Ecto neural progenitor cell (in vitro differentiated cells): ENCODE measurements at places on chromosomes 6 and 20.

DNA sequence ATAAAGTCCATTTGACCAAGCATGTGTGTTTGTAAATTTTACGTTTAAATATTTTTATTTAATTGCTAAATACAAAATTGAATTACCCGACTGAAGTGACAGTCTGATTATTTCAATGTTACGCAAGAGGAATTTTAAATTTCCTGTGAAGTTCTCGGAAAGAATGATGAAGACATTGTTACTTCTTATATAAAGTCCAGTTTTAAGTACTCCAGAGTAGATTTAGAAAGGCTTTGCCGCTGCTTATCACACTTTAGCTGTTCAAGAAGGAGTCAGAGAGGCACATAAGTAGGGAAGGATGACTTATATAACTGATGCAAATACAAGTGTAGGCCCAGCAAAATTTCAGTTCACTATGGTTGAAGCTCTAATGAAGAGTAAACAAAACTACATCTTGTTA lies 265.1 kb upstream of the CITED2 start:
- DNase-seq: no peak

- peak; percentile 69 for DNase-seq
Measured at GRCh38 chr20:36126836-36127527, 27.6 kb upstream of the EPB41L1 start.

DNA sequence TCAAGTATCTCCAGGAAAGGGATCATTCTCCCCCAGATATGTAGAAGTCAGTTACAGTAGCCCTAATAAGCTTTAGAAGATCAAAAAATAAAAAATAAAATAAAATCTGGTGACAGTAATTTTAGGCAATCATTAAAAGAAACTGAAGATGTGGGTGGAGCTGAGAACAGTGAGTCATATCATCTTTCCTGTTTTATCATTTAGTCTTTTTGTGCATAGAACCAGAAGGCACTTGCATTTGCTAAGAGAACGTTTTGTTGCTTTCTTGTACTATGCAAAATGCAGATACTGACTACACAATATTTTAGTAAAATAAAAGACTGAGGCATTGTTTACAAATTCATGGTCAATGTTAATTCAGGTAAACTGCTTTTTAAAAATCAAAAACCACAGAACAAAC lies 497.4 kb upstream of the EPHA7 start:
- DNase-seq: no peak

GRCh38 chr20:51350941-51351631 lies 191.4 kb downstream of the NFATC2 start:
- no peak for DNase-seq

GRCh38 chr6:83057705-83058321 lies 7.8 kb downstream of the UBE3D start:
- DNase-seq: peak; percentile 64

DNA sequence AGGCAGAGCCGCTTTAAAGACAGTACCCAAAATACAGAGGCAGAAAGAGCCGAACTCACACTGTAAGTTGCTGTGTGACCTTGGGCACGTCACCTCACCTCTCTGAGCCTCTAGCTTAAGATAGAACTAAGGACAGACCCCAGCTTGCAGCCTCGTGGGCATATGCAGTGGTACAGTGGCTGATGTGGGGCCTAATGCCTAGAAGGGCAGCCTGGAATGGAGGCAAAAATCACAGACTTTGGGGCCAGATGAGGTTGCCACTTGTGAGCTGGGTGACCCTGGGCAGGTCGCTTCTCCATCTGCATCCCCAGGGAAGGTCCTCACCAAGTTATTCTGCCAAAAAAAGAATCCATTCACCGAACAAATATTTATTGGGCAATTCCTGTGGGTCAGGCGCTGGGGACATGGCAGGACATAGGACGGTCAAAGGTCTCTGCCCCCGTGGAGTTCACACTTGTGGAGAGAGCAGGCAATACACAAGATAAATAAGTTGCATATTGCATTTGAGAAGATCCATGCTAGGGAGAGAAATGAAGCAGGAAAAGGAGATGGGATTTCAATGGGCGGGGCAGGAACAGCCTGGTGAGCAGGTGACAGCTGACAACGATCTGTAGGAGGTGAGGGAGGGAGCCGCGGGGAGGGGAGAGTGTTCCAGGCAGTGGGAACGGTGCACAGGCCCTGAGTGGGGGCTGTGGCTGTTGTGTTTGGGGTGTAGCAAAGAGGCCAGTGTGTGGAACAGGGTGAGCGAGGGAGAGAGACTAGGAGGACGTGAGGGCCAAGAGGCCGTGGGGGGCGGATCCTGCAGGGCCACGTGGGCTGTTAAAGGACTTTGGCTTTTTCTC lies 115.2 kb downstream of the CEBPB start:
- DNase-seq: no peak

- DNase-seq: no peak
Measured at GRCh38 chr20:51440589-51440988, 101.9 kb downstream of the NFATC2 start.

DNA sequence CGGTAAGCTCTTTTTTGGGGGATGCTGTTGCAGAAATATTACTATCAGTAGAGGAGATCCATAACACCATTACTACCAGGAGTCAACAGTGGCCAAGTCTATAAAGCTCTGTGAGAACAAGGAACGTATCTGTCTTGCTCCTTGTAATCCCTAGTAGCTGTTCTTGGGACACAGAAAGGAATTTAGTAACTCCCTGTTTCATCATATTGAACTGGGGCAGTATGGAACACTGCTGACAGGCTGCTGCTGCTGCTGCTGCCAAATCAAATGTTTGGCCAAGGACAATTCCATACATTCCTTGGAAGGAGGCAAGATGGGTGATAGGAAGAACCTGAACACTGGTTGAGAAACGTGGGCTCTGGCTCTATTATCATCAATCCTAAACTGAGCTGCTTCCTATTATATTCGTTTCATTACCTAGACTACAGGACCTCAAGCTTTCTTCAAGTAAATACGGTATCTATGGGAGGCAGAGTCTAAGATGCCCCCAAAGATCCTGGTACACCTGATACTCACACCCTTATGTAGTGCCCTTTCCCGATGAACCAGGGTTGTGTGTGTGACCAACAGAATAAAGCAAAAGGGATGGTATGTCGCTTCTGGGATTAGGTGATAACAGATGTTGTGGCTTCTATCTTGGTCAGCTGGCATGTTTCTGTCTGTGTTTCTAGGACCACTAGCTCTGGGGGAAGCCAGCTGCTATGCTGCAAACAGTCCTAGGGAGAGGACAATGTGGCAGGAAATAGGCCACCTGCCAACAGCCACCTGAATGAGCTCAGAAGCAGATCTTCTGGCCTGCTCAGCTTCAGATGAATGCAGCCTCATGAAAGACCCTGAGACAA lies 39.5 kb downstream of the ELOVL5 start:
- DNase-seq: no peak

GRCh38 chr20:24668791-24669190 lies 199.4 kb downstream of the SYNDIG1 start:
- no peak for DNase-seq
